ENCODE measurements at places on chromosomes 5 and 9.

GRCh38 chr9:71592400-71592799, 175.9 kb downstream of the CEMIP2 start:
- DNase-seq: no peak

GRCh38 chr5:5217371-5217770, 77.2 kb downstream of the ADAMTS16 start:
- no peak for DNase-seq

DNA sequence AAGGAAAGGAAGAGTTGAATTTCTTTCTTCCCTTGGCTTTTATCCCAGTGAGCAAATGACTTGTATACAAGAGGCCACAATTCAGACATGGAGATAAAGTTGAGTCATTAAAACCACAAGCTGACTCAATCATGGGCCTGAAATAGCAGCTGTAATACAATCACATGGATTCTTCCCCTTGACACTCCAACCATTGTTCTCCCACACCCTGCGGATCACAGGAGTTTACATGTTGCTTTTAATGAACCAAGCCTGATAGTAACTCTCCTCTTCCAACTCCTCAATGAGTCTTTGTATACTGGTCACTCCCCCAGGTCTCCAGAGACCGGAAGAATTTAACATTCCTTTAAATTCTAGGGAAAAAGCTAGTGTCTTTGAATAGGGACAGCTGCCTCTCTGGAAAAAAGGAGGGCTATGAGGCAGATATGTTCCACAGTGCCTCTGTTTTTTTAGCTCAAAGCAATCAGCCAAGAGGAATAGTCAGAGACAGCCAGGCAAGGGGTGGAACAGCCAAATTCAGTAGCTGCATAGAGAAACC, 32.4 kb downstream of the PCDHGC5 start:
- no peak for DNase-seq

- DNase-seq: no peak
Measured at GRCh38 chr9:112112519-112112918, 62.6 kb downstream of the SUSD1 start.

- no peak for DNase-seq
Measured at GRCh38 chr5:67561151-67561932, 364.7 kb upstream of the CD180 start.

- no peak for DNase-seq
Measured at GRCh38 chr5:4970171-4970570, 170.0 kb upstream of the ADAMTS16 start.

- no peak for DNase-seq
Measured at GRCh38 chr9:109961626-109962025, 181.6 kb downstream of the PALM2AKAP2 start.

GRCh38 chr9:101176384-101176783, 147.9 kb downstream of the PLPPR1 start:
- DNase-seq: no peak

GRCh38 chr5:138676556-138677193, 76.5 kb upstream of the CTNNA1 start:
- no peak for DNase-seq

DNA sequence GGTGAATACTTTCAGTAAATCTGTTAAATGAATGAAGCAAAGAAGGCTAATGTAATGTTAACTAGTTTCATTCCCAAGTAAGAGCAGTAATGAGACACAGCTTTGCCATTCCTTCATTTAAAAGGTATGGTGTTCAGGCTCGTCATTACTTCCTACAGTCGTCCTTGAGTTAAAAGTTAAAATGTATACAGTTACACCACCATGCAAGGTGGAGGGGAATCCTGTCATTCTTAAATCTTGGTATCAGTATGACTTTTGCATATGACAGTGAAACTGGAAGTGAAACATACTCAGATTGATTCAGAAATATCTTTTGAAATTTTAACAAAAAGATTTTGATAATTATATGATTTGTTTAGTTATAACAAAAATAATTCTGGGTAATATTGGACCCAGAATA, 25.9 kb downstream of the MTRR start:
- DNase-seq: no peak

DNA sequence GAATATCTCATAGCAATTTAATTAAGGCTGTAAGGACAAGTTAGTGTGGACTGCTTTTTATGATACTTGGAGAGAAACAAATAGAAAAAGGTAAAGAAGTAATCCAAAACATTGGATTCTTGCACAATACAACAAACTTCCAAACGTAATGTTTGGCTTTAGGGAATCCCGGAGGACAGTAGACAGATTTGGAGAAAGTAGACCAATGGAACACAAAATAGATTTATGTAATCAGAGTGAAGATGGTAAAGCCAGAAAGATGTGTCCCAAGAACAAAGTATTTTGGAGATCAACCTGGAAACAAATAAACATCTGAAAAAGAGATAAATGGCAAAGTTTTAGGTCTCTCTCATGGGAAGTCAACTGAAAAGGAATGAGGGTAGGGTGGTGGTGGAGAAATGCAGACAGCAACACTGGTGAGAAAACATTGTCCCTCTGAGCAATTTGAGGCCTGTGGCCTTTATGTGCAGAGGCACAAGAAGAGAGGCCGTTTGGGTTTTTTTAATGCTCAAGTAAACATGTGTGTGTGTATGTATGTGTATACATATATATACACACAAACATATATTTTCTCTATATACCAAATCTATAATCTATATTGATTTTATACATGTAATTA, 620.6 kb downstream of the PDE4D start:
- no peak for DNase-seq

DNA sequence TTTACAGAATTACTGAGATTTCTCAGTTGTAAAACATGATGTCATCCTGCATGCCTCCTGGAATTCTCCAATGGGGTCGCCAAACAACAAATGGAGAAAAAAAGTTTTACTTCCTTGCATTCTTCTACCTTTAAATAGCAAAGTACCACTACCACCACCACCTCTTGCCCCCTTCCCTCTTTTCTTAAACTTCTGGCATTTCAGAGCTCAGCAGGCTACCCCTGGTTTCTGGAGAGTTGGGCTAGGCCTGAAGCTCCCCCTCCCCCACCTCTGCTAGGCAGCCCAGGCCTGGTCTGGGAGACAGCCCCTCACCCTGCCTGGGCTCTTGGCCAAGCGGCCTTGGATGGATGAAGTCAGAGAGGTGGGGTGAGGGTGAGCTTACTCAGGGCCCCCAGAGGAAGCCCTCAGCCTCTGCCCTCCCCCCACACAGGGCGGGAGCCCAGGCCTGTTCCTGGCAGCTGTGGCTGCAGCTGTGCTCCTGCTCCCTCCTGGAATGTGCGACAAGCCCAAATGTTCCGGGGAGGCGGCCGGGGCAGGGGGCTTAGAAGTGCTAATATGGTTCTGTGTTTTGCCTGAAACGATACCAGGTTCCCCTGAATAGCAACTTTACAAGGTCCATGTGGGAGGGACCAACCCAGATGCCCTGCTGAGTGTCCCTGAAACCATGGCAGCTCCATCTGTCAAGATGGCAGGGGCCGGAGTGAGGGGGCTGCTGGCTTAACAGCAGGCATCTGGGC, 6.0 kb upstream of the CCIN start:
- DNase-seq: no peak

DNA sequence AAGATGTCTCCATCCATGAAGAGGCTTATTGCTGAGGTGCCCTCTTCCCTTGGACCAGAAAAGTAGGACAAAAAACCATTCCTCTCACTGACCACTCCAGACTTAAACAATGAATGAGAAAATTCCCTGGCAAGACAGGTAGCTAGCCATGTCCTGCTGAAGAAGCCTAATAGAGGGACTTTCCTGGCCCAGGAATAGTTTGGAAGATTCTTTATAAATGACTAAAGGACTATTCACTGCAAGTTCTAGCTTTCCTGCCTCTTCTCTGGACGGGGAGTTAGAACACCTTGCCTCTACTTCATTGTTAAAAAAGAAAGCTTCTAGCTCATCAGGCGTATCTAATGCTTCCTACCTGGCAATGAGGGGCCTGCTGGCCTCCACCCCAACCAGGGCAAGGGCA, 153.6 kb downstream of the NR3C1 start:
- no peak for DNase-seq

DNA sequence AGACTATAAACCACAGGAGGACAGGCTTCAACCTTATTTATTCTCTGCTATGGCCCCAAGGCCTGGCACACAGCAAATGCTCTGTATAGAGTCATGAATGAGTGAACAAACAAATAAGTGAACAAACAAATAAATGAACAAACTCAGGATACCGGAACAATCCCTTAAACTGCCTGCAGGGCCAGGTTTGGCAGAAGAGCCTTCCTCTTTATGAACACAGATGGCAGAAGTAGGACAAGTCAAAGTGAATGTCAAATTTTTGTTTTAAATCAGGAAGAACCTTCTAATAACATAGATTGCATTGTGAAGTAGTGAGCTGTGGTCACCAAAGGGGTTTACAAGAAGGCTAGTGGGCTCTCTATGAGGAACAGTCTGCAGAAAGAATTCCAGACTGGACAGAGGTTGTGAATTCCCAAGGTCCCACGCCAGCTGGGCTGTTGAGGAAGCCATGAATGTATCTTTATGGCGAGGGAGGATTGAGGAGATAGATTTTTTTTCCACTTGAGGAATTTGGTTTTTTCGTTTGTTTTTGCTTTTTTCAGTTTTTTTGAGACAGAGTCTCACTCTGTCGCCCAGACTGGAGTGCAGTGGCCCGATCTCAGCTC, 30.3 kb upstream of the STING1 start:
- DNase-seq: no peak

DNA sequence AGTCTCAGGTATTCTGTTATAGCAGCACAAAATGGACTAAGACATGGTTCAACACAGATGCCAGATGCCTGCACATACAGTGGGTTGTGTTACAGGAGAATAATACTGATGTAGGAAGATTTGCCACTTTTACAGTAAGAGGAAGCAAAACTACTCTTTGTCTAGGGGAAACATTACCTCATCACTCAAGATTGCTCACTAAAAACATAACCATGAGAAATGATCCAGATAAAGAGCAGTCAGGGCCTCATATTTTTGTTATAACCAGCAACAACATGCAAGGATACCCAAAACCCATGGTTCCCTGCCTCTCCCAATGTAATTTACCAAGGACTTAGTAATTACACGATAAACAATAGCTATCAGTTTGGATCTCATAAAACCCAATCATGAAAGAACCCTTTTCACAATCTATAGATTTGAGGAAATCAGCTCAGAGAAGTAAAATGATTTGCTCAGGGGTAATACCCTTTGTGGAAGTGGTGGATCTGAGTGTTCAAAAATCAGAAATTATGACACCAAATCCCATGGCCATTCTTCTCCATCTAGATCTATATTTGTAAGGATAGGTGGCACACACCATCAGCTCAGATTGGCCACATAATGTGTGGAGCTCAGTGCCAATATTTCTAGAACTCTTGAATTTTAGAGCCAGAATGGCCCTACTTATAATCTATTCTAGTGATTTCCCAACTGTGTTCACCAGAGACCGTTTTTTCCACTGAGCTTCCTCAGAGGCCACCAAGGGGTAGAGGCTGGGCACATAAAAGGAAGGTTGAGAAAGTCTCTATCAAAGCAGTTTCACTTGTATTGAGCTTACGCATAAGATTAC, 27.8 kb downstream of the DPYSL3 start:
- DNase-seq: no peak

DNA sequence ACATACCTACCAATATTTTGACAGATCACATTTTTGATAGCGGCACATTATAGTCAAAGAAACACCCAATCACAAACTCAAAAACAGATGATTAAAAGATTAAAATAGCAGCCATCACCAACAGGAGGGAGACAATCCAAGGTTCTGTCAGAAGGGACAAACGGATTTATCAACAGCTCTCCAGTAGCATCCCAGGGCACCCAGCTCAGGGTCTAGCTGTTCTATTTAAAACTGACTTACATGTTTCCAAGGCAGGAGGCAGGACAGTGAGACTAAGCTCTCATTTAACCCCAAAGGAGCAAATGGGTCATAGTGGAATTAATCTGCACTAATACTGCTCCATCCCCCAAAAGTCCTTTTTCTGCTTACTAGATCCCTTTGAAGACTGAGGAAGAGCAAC, 3.2 kb downstream of the AGTPBP1 start:
- DNase-seq: no peak

- no peak for DNase-seq
Measured at GRCh38 chr5:88956416-88956815, 73.4 kb upstream of the MEF2C start.

DNA sequence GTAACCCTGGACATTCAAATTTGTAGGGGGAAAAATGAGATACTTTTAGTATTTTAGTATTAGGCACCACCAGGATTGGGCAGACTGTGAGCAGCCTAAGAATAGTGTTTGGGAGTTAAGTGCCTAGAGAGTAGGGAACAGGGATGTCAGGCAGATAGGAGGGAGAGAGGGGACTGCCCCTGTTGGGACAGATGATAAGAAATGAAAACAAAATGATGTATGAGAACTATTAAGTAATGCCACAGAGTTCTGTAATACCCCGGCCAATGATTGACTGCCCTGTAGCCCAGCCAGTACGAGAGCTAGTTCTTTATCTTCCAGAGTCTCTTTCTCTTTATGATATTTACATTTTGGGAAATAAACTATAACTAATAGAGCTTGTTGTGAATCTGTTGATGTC, 24.4 kb downstream of the ARHGAP26 start:
- no peak for DNase-seq

DNA sequence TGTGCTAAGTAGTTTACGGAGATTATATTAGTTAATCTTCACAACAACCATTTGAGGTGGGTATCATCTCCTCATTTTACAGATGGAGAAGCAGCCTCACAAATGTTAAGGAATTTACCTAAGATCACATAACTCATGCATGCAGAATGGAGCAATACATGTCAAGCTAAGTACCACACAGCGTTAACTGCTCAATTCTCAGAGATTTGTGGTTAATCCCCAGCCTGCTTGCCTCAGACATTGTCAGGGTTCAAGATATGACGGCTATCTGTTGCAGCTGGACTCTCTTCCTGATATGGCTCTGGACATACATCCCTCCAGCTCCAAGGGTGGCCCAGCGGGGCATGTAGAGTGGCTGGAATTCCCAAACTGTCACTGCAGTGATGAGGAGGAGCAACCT, 7.3 kb upstream of the ZNF346 start:
- no peak for DNase-seq

DNA sequence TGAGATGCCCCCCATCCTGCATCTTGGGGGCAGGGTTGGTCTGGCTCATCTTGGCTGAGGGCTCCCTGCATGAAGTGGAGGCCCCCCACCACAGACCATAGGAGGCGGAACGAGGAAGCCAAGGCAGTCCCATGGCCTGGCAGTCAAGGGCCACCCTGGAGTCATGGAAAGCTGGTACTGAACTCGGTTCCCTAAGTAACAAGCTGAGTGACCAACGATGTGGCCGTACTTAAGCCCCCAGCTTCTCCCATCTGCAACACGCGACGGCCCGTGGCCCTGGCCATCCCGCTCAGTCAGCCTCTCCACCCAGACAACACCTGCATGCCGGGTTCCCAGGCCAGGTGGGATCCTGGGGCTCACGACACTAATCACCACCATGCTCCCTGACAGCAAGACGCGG, 17.1 kb downstream of the BRD3 start:
- no peak for DNase-seq
